ENCODE measurements at places on chromosomes 16 and 17. TPM values are rescaled to one million over a fixed set of nuclear protein-coding genes. Genes with fewer than 3 reads are reported as not detected.

The SLC35G3 gene
- total RNA-seq: not detected

The OTOA gene
- 0.16 TPM for total RNA-seq

The CRYBA1 gene
- total RNA-seq: not detected

The UTS2R gene
- total RNA-seq: 0.31 TPM

The CDH5 gene
- not detected for total RNA-seq

The PPM1E gene
- not detected for total RNA-seq
